ENCODE measurements at places on chromosomes 3 and 15.

DNA sequence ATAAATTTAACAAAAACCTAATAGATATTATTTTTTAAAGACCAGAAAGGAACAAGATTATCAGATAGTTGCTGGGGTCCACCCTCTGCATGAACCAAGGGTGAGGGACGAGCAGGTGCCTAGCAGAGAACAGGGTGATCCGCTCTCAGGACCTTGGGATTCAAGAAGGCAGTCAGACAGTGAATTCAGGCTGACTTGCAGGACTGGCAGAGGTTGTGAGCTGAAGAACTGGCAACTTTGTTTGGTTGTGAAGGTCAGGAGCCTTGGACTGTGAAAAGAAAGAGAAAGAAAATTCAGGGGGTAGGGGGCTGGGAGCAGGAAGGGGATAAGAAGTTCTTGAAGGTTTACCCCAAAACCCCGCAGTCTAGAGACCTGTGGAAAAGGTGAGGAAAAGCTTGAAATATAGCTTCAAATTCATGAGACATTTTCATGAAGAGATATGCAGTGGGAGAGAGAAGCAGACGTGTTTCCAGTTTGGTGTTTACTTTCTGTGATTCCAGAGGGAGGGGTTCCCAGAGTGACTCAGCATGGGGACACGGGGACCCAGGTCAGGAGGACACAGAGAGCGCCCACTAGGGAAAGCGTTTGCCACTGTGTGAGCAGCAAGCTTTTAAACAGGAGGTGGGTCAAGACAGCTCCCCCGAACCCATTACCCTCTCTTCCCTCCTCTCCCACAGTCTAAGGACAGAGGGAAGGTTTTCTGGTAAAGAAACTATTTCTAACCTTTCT, 217.2 kb upstream of the UMPS start:
- DNase-seq, result no peak

- DNase-seq, result no peak
Measured at GRCh38 chr3:138032567-138032966, 22.6 kb downstream of the CLDN18 start.

DNA sequence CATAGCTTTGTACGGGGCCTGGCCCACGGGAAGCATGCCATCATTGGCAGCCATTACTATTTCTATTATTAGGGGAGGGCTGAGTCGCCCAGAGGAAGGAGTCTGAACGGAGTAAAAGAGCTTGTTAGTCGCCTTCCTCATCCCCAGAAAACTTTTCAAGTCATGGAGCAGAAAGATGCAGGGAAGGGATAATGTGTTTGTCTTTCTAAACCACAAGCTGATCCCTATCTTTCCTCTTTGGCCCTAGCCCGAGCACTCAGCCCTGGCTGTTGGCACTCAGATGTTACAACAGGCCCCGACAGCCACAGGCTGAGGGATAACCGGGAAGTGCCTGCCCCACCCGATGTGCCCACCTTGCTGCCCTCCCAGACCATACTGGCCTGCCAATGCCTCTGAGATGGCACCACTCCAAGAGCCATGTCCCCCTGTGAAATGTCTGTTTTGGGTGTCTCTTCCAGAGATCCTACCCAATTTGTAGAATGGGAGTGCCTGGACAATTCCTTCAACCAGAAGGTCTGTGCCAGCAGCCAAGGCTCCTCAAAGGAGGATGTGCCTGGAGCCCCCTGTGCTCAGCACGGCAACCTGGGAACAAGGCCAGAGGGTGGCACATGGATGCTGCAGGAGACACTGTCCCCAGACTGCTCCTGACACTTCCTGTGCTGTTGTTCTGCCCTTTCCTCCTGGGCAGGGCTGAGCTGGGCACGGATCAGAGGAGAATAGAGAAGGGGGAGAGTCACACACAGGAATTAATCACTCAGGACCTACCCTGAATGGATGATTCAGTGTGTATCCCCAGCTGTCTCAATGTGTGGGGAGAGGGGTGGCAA, 10.8 kb downstream of the PAK6 start:
- DNase-seq, result peak; percentile 84

DNA sequence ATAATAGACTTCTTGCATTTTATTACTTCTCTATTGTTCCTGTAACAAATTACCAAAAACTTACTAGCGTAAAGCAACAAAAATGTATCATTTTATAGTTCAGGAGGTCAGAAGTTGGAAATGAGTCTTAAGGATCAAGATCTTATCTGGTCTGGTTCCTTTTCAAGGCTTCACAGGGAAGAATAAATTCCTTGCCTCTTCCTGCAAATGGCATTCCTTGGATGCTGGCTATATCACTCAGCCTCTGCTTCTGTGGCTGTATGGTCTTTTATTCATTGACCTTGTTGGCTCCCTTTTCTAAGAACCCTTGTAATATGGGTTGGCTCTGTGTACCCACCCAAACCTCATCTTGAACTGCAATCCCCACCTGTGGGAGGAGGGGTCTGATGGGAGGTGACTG, 478.4 kb upstream of the THBS1 start:
- peak; percentile 66 for DNase-seq

GRCh38 chr15:73681856-73682599, 2.2 kb upstream of the CD276 start:
- DNase-seq, result no peak

GRCh38 chr3:105369500-105370371, 3.0 kb downstream of the ALCAM start:
- DNase-seq, result peak; percentile 70

- DNase-seq, result peak; percentile 62
Measured at GRCh38 chr3:133930341-133930933, 34.8 kb upstream of the RAB6B start.

- no peak for DNase-seq
Measured at GRCh38 chr3:149871855-149872254, 58.8 kb downstream of the RNF13 start.

DNA sequence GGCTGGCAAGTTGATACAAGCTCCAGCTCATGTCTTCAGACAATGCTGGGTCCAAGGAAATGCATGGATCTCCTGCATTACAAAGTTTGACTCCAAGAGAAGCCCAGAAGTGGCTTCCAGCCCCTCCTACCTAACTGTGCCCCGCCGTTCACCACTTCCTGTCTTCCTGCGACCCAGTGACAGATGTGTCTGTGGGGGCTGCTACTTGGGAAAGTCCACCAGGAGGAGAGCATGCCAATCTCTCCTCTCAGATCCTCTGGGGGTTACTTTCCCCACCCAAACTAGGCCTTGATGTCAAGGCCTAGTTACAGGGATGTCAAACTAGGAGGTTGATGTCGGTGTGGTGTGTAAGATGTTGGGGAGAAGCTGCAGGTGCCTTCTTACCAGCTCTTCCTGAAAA, 133.6 kb upstream of the RASGRP1 start:
- DNase-seq, result no peak

GRCh38 chr3:61944726-61945125, 383.4 kb downstream of the PTPRG start:
- no peak for DNase-seq

DNA sequence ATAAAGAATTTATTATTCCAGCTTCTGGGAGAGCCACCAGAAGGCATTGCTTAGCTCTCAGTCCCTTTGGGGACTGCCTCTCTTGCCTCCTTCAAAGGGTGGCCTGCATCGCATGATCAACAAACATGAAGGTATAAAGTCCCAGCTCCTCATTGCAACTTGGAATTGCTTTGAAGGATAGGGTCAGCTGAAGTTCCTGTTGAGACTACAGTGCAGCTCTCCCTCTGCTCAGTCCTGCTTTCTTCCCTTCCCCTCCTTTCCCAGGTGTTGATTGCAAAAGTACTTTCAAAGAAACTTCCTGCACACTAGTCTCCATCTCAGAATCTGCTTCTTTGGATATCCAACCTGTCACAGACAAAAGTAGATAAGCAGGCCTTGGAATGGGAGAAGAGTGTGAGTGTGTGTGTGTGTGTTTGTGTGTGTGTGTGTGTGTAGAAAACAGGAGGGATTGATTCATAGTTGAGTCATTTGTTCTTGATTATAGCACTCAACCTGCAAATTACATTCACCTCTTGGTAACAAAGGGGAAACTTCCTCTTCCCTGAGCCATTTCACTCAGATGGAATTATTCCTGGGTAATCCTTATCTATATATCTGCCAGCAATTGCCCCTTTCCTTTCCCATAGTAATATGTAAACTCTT, 13.7 kb downstream of the CCR8 start:
- DNase-seq, result no peak

DNA sequence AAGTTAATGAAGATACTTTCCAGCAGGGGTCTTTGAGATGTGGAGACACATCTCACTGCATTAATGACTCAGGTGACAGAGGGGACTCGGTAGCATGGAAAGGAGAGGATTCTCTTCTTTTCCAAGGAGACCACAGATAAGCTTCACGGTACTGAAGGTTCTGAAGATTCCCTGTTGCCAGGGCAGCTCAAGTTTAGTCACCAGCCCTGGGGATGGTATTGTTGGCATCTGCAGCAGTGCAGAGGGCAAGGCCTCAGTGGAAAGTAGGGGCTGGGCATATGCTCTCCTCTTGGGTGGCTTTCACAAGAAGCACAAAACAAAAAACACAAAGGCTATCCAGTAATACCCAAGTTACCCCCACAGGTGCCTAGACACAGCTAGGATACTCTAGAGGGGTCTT, 38.0 kb upstream of the MRPL3 start:
- no peak for DNase-seq

- DNase-seq, result no peak
Measured at GRCh38 chr15:27399241-27399640, 428.3 kb downstream of the GABRG3 start.

- no peak for DNase-seq
Measured at GRCh38 chr15:71400294-71400693, 285.0 kb downstream of the THSD4 start.

Data from HFFc6 (cell line).